NCI-H1694 treated with DMSO at 0.1 percent for 48 hours (cell line): ENCODE measurements at places on chromosomes 5 and 9.

DNA sequence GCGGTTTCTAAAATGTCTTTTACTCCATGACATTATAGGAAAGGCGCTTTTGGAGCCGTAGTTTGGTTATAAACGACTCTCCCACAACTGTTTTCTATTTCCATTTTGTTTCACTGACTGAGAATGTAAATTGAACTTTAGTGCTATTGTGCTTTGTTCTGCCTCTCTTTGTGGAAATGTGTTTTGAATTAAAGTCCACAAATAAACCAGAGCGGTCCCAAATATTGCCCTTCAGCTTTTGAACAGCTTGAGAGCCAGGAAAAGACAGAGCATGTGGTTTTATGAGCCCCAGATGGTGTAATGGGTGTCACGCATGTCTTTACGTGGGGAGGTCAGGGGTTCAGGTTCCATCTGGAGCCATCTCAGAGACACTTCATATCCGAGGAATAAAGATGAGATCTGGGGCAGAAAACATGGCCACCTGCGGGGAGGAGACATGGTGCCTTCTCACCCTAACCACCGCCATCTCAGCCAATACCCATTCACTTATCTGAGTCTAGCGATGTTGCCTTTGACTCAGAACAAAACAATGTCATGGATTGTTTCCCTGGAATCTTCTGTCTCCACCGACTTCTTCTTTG is 42.5 kb upstream of the ROR2 start:
- no peak for DNase-seq

DNA sequence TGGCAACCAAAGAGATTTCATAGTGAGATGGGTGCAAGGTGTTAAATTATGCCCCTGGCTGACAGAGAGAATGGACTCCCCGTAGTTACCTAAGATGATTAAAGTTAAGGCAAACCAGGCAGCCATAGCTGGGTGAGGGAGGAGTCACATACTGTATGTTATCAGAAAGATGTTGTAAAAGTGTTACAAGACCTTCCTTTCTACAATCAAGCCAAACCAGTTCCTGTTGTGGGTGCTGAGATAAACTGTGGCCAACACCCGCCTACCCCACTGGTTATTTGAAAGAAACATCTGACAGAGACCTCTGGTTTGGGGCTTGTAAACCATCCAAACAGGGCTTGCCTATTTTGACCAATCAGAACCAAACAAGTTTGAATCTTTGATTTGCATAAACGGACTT is 684.7 kb upstream of the NUDT12 start:
- DNase-seq, result no peak

DNA sequence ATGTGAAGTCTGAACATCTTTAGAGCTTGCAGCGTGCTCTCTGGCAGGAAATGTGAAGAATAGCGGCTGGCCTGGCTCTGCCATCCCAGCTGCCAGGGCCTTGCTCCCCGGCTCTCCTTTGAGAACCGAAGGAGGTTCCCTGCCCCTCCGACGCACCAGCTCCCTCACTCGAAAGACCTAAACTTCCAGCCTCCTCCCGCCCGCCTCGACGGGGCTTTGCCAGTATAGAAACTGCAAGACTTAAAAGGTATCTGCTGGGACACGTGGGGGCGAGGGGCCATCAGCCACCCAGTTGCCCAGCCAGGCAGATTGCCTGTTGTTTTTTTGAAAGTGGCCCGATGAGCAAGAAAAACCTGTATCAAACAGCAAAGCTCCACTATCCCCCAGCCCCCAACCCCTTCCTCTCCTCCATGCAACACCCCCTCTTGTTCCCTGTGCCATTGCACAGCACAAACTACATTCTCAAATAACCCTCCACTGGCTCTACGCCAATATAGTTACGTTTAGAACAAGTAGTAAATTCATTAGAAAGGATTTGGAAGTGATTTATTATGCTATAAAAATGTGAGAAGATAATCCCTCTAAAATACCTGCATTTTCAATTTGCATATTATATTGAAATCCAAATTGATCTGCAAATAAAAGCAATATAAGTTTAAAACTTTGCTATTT is 331.9 kb downstream of the MED10 start:
- DNase-seq, result no peak

- no peak for DNase-seq
Observed at GRCh38 chr9:87513161-87513560, 15.5 kb downstream of the DAPK1 start.

GRCh38 chr5:177499842-177500241 is 2.4 kb upstream of the PDLIM7 start:
- DNase-seq, result no peak

DNA sequence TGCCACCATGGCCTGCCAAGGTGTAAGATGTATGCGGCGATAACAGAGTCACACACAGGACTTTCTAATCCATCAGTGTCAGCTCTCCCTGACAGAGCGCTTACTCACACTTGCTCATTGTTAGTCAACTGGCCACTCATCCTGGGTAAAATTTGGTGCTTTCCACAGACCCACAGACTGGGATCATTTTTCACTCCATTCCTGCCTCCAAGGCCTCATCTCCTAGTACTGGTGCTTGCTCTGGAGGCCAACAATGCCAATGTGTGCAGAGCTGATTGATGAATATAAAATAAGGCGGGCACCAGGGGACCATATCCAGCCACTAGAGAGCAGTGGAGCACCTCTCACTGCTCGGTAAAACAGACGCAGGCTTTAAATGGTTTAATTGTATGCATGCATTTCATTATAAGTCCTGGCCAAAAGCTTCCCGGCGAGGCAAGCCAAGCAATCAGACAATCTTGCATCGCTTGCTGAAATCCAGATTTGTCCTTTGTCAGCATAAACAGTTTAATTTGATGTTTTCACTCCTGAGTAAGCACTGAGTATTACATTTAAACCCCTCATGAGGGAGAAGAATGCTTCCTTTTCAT is 22.3 kb downstream of the PSMB7 start:
- peak; percentile 6 for DNase-seq

DNA sequence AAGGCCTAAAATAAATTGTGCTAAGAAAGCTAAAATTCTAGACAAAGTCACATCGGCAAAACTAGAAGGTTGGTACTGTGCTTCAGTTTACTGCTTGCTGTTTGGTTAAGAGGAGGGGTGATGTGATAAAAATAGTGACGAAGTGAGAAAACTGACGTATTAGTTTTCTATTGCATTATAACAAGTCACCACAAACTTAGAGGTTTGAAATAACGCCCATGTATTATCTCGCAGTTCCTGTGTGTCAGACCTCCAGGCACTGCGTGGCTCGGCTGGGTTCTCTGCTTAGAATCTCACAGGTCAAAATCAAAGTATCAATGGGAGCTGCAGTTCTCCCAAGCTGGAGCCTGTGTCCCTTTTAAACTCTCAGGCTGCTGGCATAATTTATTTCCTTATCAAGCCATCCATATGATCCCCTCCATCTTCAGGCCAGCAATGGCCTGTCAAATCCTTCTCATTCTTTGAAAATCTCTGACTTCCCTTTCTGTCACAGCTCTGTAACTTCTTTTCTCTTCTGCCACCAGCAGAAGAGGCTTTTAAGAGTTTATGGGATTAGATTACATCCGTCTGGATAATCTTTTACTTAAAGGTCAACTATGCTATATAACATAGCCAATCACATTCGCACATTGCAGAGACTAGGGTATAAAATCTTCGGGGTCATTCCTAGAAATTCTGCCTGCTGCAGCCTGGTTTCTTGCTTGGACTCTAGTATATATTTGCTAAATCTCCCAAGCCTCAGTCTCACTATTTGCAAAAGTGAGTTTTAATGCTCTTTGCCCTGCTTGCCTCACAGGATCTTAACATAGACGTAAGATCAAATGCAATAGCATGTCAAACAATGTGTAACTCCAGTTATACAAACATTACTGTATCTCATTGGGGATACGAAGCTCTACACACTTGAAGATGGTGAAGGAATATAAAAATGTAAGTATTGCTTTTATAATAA is 104.0 kb upstream of the CDKN2B start:
- no peak for DNase-seq
